ENCODE measurements at places on chromosomes 3 and 15.

DNA sequence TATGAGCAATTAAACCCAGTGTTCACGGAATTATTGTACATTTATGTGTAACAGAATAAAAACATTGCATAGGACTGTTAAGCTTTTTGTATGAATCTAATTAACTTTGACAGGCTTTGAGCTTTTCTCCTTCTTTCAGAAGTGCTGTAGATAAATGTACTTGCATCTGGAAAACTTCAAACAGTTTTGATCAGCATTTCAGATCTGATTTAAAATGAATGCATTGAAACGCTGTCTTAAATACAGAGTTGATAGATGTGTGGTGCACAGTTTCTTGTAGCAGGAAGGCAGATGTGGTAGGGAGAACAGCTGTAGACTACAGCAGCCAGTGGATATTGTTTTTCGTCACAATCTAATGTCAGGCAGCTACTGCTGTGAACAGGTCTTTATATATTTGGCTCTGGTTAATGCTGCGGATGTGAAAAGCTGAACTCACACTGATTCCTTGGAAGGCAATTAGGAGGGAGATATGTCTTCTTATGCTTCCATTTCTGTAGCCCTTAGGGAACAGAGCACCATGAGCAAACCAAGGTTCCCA, 193.8 kb upstream of the GOLIM4 start:
- no peak for DNase-seq

DNA sequence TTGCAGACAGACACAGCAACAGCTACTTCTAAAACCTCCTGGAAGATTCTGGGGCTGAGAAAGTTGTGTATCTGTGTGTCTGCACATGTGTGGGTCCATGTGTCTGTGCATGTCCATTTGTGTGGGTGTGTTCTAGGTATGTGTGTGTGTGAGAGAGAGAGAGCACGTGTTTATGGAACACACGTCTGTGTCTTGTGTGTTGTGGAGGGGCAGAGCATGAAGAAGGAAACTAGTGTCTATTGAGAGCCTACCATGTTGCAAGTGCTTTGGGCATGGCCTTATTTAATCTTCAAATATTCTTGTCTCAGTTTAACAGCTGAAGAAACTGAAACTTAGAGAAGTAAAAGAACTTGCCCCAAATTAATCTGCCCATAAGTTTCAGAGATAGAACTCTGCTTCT, 327.5 kb downstream of the UACA start:
- DNase-seq: no peak

DNA sequence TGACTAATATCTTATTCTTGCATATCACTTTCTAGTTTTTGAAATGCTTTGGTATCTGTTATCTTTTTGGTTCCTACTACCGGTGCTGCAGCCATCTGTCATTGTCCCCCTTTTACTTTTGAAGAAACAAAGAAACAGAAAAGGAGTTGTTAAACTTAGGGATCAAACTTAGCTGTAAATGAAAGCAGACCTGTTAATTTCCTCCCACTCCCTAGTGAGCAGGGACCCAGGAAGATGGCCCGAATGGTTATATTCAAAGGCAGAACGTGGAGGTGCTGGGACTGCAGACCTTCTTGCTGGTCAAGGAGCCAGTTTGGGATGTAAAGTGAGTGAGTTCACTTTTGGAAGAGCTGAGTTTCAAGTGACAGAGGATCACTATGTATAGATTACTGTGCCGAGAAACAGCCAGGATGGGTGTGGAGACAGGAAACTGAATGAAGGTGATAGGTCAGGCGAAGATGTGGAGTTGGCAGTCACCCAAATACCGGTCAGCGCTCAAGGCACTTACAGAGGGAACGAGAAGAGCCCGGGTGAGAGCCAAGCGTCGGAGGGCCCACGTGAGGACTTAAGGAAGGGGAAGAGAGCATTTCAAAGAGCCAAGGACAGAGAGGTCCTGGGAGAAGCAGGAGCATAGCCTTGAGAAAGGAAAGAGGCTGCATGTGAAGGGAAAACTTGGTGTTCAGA, 20.1 kb downstream of the KBTBD8 start:
- DNase-seq: no peak

DNA sequence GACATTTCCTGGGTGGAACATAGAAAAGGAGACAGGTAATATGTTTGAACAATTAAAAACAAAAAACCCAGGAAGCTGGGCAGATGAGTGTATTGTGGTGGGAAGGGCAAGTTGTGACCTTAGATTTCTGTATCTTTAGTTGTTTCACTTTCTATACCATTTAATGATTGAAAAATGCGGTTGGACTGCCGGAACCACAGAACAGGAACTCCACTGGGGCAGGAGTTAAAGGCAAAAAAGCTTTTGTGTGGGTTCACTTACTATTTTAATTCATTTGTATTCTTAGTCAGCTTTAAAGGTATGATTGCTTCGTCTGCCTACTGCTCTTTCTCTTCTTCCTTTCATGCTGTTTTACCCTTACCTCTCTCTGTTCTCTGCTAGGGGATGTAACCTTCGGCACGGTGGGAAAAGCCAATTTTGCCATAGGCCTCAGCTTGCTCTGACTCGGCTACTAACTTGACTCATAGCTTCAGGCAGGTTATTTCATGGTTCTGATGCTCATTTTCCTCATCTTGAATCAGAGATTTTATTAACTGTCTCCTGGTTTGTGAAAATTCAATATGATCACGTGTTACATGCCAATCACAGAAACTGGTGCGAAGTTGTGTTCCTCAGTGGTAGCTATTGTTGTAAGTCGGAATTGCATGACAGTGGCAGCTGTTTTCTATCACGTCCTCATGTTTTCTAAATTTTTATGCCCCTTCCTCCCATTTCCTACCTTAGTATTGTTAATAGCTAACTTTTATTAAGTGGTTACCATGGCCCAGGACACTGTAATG, 1.6 kb upstream of the MCTP2 start:
- DNase-seq: no peak

- no peak for DNase-seq
Observed at GRCh38 chr3:72301779-72302178, 516.8 kb upstream of the PROK2 start.

GRCh38 chr3:3998140-3998922, 199.1 kb downstream of the LRRN1 start:
- no peak for DNase-seq

GRCh38 chr3:116483135-116483534, 37.8 kb upstream of the LSAMP start:
- DNase-seq: no peak

DNA sequence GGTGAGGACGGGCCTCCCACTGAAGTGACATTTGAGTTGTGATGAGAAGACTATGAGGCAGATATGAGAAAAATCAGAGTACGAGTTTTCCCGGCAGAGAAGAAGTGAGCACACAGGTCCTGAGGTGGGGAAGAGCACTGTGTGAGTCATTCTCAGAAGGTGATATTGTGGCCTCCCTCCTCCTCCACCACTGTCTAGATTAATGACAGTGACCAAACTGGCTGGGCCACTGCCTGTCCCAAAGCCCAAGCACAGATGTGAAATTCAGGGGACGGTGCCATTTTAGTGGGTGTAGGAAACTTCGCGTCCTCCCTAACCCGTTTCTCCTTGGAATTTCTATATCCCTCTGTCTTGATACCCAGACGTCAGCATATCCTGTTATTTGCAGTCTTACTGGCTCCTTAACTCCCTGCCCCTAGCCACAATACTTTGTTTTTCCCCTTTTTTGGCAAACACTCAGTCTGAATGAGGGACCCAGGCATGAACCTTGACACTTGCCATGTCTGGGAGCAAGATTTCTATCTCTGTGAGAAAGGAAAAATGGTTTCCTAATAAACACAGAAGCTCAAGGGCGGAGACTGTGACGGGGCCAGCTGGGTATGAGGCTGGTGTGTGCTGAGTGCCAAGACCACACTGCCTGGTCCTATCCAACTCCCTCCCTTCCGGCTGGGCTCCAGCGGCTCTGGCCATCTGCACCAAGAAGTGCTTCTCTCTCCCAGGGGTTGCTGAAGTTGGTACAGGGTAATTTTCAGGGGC, 15.2 kb downstream of the PRICKLE2 start:
- no peak for DNase-seq

- DNase-seq: no peak
Observed at GRCh38 chr3:127706785-127707351, 34.1 kb downstream of the ABTB1 start.

GRCh38 chr15:76398317-76399104, 61.9 kb downstream of the ISL2 start:
- DNase-seq: no peak

- no peak for DNase-seq
Observed at GRCh38 chr3:40022297-40022827, 213.0 kb downstream of the MYRIP start.

GRCh38 chr15:67201136-67201535, 53.3 kb downstream of the AAGAB start:
- DNase-seq: no peak

- no peak for DNase-seq
Observed at GRCh38 chr3:42979044-42979972, at the start of gene GASK1A. Gene GASK1A, plus strand, starts transcription at chr3:42979311. Its CDS starts 332 bp downstream, at chr3:42979643.

- DNase-seq: no peak
Observed at GRCh38 chr15:34659056-34659455, 75.6 kb upstream of the GOLGA8B start.

DNA sequence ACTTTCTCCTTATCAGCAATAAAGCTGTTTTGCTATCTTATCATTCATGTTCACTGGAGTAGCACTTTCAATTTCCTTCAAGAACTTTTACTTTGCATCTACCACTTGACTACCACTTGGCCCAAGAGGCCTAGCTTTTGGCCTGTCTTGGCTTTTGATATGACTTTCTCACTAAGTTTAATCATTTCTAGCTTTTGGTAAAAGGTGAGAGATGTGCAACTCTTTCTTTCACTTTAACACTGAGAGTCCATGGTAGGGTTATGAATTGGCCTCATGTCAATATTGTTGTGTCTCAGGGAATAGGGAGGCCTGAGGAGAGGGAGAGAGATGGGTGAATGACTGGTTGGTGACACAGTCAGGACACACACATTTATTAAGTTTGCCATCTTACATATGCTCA, 31.0 kb upstream of the FAM3D start:
- no peak for DNase-seq

GRCh38 chr3:52783211-52783555, 5.8 kb downstream of the ITIH1 start:
- DNase-seq: no peak

DNA sequence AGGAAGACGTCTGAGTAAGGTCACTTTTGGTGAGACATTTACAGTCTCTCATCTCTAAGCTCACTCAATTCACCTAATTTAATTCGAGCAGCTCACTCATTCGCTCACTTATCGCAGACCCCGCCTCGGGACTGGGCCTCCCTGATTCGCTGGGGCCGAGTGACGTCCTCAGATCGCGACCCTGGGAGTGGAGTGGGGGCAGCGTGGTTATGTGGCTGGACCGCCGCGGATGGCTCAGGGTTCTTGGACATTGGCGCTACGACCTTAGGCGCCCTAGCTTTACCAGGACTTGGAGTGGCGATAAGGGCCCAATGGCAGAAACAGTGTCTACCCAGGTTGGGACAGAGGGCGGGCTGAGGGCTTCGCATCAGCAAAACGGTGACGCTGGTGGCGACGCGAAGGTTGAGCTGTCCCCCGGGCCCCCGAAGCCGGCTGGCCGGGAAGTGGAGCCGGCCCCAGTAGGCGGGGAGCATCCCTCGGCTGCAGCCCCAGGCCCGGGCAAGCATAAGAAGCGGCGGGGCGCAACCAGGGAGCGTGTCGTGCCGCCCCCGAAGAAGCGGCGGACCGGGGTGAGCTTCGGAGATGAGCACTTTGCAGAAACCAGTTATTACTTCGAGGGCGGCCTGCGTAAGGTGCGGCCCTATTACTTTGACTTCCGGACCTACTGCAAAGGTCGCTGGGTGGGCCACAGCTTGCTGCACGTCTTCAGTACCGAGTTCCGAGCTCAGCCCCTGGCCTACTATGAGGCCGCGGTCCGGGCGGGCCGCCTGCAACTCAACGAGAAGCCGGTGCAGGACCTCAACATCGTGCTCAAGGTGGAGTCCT, at the start of gene RPUSD2:
Gene RPUSD2 (plus strand): TSS at position 171 of the 825 bp plus-strand sequence. CDS start 39 bp downstream, at position 210.
- DNase-seq: peak; percentile 83

DNA sequence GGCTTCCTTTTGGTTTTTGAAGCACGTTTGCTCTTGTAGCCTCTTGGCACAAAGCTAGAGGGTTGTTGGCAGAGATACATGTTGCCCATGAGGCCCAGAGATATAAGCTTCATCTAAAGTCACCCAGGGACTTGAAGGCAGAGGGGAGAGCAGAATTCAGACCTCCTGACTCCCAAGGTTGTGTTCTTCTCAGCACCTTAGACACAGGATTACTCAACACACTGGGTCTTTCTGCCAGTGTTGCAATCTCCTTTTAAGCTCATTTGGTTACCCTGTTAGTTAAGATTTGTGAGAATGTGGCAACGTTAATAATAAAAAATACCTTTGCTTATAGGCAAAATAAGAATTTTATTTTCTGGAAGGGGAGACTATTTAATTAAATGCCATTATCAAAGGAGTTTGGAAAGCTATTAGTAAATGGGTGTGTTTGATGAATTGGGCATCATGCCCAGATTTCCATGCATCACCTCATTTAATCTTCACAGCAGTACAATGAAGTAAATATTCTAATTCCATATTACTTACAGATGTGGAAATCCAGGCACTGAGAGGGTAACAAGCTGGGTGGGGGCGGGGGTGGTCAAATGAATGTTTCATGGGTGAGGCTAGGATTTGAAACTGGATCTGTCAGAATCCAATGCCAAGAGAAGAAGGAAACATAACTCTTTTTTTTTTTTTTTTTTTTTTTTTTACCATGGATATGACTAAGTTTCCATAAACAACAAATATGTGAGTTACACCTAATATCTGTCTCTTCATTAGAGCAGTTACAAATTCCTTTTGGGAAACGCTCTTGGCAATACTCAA, 183.3 kb downstream of the NR1D2 start:
- DNase-seq: no peak

- DNase-seq: no peak
Observed at GRCh38 chr15:68623301-68623892, 44.6 kb downstream of the CORO2B start.

- no peak for DNase-seq
Observed at GRCh38 chr15:60006203-60006862, 2.2 kb downstream of the FOXB1 start.

DNA sequence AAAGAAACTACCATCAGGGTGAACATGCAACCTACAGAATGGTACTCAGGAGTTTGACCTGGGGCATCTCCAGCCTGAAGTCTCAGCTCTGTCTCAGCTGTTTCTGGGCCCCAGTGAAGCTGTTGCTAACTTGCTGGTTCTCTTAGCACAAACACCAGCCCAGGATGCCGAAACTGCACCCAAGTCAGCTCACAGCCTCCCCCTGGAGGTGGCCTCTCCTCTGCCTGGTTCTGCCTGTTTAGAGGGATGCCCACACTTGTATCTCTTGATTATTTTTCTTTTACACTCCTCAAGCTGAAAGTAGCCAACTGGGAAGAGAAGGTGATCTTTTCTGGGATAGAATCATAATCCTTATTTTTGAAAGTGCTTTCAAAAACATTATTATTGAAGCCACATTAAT, 289.0 kb upstream of the RASGRP1 start:
- no peak for DNase-seq

DNA sequence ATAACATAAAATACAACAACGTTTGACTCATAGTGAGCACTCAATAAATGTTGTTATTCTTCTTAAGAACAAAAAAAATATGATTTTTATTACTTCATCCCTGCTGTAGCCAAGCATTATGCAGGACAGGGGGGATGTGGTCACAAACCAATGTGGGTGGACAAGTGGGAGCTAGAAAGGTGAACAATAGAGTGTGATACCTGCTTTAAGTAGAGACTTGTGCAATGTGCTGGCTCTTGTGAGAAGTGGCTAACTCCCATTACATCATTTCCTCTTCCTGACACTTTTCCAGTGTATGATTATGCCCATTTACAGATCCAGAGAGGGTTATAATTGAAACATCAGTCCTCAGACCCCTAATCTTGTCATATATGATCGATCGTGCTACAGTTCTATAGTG, 193.6 kb downstream of the UBE2E2 start:
- no peak for DNase-seq

All from GM18507 (cell line).